ENCODE measurements at places on chromosomes 1 and 21. TPM values are rescaled to one million over a fixed set of nuclear protein-coding genes. Genes with fewer than 3 reads are reported as not detected.

- DNase-seq = no peak
Measured at GRCh38 chr1:84708031-84708430, 17.8 kb upstream of the SSX2IP start.

Gene EXTL1
- total RNA-seq = not detected

Gene KRTAP10-5
- not detected for total RNA-seq

DNA sequence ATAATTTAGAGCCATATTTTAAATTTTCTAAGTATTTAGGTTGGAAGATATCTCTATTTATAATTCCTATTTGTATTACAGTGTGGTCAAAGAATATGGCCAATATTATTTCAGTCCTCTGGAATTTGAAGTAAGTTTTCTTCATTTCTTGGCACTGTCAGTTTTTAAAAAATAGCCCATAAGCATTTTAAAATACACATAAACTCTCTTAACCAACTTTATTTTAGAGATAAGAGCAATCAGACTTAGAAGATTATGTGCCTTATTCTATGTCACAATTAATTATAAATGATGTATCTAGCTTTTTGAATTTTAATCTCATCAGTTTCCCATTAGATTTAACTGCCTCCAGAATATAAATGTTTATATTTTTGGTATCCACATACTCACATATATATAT lies 130.8 kb downstream of the USP25 start:
- no peak for DNase-seq

GRCh38 chr1:186605762-186606350 lies 74.4 kb downstream of the PTGS2 start:
- peak; percentile 40 for DNase-seq

DNA sequence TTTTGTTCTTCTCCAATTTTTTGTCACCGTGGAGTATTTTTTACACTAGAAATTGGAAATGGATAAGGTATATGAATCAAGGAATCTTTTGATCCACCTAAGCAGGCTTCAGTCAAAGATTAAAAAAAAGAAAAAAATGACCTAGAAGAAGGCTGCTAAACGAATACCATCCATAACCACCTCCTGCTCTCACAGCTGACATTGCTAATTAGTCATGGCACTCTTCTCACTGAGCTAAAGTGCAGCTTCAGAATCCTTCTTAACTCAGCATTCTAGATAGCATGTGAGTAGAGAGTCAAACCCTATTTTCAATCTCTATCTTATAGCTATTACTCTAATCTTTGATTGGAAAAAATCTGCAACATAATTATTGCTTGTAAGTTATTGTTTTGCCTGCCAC lies 40.2 kb upstream of the ST6GALNAC5 start:
- no peak for DNase-seq

DNA sequence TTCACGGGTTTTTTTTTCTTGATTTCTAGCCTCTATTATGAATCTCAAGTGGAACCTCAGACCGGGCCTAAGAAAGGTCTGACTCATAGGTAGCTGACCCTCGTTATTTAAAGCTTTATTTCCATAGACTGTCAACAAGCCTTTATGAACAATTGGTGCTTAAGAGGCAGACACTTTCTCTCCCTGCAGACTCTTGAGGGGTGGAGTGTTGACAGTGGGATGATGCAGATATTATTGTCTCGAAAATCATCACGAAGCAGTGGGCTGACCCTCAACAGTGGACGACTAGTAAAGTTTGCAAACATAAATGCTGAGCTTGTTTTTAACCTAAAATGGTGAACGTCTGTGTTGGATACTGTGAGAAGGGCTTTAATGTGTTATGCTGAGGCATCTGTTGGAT lies 1.8 kb downstream of the SFT2D2 start:
- no peak for DNase-seq

GRCh38 chr1:50038237-50038809 lies 14.6 kb upstream of the AGBL4 start:
- DNase-seq = no peak

GRCh38 chr1:246809473-246809872 lies 85.3 kb downstream of the SCCPDH start:
- DNase-seq = no peak

- DNase-seq = no peak
Measured at GRCh38 chr1:110787328-110788071, 85.4 kb upstream of the CD53 start.

DNA sequence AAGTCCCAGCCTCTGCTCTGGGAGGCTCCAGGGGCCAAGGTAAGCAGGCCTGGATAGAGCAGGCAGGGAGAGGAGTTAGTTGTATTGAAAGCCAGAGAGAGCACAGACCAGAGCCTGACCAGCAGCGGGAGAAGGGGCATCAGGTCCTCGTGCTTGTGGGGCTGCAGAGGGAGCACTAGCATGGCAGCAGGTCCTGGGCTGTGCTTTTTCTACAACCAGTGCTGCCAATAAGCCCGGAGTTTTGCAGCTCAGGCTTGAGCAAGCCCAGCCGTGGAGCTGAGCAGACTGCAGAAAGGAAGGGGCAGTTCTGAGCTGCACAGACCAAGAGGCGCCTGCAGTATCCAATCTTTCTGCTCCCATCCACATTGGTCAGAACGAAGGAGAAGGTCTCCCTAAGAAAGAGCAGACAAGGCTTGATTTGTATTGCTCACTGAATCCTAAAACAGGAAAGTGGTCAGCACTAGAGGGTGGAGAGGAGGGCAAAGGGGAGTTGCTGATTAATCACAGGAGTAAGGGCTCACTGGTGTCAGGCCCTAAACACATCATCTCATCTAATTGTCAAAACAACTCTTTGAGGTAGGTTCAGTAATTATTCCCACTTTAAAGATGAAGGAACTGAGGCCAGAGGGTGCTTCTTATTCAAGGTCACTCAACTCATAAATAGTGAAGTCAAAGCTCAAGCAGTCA lies 2.7 kb downstream of the DENND2D start:
- no peak for DNase-seq

DNA sequence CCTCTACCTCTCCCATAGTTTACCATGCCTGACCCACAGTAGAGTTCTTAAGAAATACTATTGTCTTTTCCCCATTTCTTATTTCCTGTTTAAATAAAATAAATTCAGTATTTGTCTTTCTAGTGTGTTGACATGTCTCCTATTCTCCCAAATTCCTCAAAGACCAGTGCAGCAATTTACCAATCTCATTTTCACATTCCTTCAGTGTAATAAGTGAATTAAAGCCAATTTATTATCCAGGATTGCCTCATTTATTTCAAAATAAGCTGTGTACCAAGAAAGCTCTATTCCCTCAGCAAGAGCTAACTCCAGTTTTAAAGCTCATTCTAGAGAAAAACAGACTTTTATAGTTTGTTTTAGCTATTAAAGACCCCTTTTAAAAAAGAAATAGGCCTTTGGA lies 49.9 kb downstream of the DISC1 start:
- DNase-seq = no peak

Gene MRTO4
- 47.0 TPM for total RNA-seq

DNA sequence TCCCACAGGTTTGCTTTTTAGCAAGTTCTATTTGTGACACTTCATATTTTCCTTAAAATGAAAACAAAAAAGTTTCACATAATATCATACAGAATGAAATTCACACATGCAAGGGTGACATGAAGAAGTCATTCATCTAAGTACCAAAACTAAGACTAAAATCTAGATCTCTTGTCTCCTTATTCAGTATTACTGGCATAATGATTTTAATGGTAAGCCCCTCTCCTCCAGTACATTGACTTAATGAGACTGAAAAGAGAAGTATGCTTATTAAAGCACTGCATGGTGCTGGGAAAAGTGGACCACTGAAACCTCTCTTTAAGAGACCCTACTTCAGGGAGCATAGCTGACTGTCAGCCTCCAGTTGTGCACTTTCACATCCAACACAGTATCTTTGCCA lies 99.5 kb downstream of the NEGR1 start:
- no peak for DNase-seq

Gene CALML6
- total RNA-seq = 0.14 TPM

DNA sequence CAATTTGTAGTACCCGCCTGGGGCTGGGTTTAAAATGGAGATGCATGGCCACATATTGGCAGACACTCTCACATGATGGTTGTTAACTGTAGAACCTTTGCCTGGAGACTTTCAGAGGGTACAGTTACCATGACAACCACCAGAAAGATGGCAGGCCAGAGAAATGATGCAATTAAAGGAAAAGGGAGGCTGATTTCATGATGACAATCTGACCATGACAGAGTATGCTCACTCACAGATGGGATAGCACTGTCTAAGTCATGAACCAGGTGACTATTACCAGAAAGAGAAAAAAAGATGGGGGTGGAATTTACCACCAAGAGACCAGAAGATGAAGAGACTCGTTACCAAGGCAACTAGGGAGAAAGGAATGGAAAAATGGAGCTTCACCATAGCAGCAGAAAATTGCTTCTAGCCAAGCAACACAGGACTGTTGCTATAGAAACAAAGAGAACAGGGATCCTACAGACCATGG lies 3.5 kb upstream of the TRIT1 start:
- DNase-seq = no peak

Gene OR2L2
- not detected for total RNA-seq

DNA sequence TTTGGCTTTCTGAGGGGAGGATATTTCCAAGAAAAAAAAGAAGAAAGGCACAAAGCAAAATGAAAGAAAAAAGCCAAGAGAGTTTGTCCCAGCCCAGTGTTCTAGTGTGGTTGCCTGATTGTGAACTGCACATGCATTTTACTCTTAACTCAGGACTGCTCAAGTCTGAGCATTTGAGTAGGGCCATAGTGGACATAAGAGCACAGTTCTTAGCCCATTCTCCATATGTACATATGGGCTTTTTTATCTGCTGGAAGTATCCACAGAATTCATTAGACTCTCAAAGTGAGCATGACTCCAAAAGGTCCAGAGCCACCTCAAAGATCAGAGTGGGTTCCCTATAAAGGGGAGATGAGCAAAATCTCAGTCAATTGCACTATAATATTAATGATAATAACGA lies 13.6 kb upstream of the DDX59 start:
- no peak for DNase-seq

GRCh38 chr1:169833179-169833901 lies 38.6 kb upstream of the METTL18 start:
- no peak for DNase-seq

GRCh38 chr1:36835017-36835695 lies 199.2 kb downstream of the GRIK3 start:
- DNase-seq = no peak

DNA sequence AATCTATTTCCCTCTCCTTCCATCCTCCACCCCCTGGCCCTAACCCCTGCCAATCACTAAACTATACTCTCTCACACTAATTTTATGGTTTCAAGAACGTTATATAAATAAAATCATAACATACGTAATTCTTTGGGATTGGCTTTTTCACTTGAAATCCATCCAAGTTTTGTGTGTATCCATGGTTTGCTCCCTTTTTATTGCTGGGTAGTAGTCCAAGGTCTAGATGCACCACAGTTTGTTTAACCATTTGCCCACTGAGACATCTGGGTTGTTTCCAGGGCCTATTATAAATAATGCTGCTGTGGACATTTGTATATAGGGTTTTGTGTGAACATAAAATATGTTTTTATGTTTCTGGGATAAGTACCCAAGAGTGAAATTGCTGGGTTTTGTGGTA lies 61.4 kb downstream of the TEX35 start:
- no peak for DNase-seq

GRCh38 chr21:17903029-17903806 lies 84.1 kb upstream of the C21orf91 start:
- no peak for DNase-seq

- DNase-seq = no peak
Measured at GRCh38 chr1:115069659-115070308, 19.5 kb downstream of the TSPAN2 start.

DNA sequence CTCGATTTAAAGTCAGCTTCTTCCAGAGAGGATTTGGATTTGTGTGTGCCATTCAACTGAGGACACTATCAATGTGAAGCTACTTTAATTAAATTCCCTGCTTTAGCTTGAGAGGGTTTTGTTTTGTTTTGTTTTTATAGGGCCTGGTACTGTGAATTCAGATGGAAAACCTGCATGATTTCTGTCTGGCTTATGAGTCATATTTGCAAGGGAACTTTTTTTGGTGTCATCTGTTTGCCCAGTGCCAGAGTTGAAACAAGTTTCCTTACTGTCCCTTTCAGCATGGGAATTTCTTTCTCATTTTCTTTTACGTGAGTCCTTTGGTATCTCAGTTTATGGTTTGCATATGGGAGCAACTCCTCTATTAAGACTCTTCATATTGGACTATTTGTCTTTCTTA lies 194.6 kb downstream of the GREM2 start:
- DNase-seq = no peak

DNA sequence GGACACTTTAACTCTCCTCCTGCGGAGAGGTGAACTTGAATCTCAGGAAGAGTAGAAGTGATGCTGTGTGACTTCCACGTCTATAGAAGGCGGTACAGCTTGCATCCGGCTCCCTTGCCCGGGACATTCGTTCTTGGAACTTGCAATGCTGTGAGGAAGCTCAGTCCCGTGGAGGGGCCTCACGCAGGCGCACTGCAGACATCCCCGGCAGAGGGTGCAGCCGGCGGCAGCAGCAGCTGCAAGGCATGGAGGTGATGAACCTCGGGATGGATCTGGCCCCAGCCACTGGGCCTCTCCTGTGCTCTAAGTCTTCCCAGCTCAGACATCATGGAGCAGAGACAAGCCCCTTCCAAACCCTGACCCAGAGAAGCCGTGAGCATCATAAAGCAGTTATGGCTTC lies 61.8 kb upstream of the SOD1 start:
- DNase-seq = no peak

- no peak for DNase-seq
Measured at GRCh38 chr1:992362-992761, 7.5 kb downstream of the HES4 start.

Gene DPYD
- total RNA-seq = 54.7 TPM

GRCh38 chr1:233081735-233082134 lies 131.3 kb downstream of the NTPCR start:
- peak; percentile 24 for DNase-seq

DNA sequence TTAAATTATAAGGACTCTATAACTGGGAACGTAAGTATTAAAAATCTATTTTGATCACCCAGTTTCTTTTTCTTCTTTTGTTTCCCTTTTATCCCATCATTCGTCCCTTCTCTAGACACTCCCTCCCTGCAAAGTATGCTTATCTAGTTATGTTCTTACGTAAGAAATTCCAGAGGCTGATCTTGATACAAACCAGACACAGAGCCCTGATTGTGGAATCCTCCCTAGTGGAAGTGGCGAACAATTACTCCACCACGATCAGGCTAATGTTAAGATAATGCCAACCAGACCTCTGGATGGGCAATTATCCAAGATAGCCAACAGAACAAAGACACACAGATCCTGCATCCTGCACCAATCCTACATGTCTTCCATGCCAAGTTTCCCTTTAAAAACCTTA lies 1557.4 kb downstream of the PLA2G4A start:
- DNase-seq = no peak

Gene SPRR3
- not detected for total RNA-seq

GRCh38 chr1:30612536-30613065 lies 110.8 kb downstream of the MATN1 start:
- DNase-seq = no peak

Data from pulmonary artery endothelial cell (primary cell).